NCI-H1436 treated with DMSO at 0.1 percent for 48 hours (cell line): ENCODE measurements at places on chromosomes 4 and X.

DNA sequence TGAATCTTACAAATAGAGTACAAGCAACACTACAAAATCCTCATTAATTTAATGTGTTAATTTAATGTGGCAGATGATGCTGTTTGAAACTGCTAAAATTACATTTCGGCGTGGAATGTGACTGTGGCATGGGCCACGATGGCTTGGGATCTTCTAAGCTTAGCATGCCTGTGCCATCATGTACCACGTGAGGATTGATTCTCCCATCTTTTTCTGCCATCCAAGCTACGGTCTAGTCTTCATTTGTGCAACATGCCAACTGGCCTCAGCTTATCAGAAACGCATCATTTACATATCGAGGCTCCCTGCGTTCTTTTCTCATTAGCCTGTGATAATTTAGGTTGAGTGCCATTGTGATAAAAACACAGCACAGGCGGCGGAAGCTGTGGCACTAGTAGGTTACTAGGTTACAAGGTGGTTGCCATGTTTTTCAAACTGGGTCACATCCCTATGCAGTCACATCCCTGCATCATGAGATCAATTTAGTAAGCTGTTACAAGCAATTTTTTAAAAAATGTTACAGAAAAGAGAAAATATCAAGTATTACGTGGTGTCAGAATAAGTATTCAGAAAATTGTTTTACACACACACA, 189.9 kb upstream of the RBPJ start:
- DNase-seq = no peak

GRCh38 chrX:105725228-105725627, 97.1 kb upstream of the NRK start:
- no peak for DNase-seq

DNA sequence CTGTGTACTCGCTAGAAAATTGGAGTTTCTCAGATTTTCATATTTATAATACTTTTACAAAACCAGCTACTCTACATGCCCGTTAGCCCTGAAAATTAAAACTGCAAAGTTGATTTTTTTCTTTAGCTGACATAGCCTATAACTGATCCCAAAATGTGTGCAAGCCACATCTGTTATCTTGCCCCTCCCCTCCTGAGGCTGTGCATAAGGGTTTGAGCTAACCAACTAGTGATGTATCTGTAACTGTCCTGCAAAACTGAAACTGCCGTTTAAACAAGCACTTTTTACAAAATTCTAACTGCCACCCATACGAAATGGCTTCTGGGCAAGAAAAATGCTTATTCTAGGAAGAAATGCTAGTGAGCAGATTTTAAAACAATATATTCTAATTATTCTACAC, 59.1 kb downstream of the EDNRA start:
- no peak for DNase-seq

DNA sequence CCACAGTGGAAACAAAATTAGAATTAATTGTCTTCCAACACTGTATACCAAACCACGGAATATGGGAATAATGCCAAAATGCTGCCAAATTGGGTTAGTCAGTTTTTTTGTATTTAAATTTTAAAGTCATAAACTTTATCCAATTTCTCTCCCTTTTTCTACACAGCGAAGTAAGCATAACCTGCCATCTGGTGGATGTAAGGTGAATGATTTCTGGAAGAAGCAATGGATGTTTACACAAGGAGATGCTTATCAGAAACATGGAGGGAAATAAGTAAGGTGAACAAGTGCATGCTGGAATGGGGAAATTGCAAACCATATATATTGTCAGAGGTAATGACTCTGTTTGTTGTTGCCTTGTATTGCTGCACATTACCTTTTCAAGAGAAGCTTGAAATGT, 691.9 kb downstream of the TECRL start:
- no peak for DNase-seq

GRCh38 chrX:115068896-115069295, 51.5 kb upstream of the IL13RA2 start:
- DNase-seq = no peak
